ENCODE measurements at places on chromosomes 5 and 9.

DNA sequence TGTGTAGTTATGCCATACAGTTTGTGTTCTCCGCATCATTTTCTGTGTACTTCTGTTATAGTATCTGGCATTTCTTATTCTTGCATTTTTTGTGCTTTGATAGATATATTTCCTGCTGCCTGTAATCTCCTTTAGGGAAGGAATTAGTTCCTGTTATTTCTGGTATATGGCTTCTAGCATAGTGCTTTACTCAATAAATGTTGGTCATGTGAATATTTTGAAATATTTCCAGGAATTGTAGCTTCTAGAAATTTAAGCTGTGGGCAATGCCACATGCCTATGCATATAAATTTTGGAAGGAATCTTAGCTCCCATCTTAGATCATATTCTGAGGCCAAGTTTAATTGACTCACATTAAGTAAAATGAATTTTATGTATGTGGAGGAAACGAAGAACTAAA, 11.5 kb upstream of the PRRC1 start:
- no peak for DNase-seq

GRCh38 chr9:132945186-132946130, 1.0 kb upstream of the TSC1 start:
- DNase-seq = no peak

DNA sequence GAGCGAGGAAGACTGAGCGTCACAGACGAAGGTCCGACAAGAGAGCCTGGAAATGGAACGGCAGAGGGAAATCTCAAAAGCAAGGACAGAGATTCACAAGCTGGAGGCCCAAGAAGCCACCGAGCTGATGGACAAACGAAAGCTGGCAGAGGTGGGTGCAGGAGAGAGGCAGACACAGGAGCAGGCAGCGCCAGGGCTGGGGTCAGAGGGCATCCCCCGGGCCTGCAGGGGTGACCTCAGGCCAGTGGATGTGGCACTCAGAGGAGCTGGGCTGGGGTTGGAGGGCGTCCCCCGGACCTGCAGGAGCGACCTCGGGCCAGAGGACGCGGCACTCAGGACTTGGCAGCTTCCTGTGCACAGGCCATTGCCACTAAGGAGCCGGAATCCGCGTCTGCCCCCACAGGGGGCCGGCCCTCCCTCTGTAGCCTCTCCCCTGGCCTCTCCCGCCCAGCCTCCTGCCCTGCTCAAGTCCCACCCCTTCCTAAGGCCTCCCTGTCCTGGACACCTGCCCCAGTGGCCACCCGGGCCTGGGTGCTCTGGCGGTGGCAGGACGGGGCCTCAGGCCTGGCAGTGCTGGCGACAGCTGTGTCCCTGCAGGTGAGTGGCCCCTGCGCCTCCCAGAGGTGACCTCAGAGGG, 40.4 kb downstream of the EXD3 start:
- peak; percentile 59 for DNase-seq

DNA sequence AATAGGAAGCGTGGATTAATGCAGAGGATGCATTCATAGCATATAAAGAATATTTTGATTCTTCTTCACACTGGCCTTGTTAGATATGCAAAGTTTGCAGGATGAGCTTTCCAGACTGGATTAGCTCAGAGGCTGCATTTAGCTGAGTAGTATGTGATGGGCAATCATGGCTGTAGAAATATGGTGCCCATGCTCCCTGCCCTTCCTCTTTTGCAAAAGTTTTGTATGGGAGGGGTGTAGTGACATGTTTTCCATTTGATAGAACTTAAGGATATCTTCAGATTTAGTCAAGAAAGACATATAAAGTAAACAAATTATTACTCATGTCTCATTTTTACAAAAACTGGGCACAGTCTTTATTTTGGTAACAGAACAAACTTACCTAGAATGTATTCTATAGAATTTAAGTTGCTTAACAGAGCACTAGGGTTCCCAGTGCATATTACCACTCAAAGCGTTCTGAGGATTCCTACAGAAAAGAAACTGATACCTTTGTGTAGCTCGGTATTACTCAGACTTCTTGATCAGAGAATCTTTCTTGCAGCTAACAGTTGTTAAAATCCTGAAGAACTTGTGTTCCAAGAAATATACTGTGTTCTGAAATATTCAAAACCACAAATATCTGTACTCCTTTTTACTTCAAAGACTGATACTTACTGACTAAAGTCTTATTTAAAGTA, 9.8 kb downstream of the GTF3C4 start:
- DNase-seq = no peak

- DNase-seq = no peak
Observed at GRCh38 chr9:8484597-8485191, 685.1 kb upstream of the DMAC1 start.

DNA sequence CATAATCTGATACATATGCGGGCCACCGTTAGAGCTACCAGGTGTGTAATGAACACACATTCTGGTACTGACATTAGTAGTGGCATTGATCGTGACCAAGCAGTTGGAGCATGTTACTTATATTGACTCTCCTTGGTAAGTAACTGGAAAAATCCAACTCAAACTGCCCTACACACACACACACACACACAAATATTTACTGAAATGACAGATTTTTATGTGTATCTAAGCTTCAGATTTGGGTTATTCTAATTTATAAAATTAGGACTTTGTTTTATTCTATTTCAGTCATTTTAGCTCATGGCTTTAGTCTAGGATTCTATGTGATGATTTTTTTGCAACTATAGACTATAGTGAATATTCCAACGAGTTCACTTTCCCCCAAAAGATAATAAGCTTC, 1280.2 kb upstream of the ACO1 start:
- DNase-seq = no peak

DNA sequence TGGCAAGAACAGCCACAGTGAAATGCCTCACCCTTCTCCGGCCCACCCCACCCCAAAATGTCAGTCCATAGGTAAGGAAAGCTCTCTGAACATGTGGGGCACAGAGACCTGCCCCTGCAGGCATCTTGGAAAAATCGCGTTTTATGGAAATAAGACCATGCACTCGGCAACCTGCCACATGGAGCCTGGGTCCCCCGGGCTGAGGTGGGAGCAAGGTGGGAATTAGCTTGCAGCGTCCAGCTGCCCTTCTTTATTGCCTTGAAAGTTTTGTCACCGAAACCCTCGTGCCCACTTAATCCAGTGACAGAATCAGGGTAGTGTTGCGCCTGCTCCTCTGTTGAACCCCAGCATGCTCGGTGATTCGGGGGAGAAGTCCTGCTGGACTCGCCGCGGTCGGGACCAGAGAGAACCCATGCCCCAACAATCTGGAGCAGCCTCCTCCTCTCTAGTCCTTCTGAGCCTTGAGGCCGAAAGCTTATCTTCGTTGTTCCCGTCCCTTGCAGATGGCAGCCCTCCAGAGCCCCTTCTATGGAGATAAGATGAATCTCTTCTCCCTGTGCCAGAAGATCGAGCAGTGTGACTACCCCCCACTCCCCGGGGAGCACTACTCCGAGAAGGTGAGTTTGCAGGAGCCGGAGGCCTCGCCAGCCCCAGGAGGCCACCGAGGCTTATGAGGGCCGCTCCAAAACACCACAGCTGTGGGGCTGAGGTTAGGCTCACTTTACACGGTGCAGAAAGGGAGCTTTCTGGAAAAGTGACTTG, 67.9 kb downstream of the PSMB7 start:
- no peak for DNase-seq

GRCh38 chr9:36162211-36162738, 6.9 kb upstream of the CCIN start:
- no peak for DNase-seq

DNA sequence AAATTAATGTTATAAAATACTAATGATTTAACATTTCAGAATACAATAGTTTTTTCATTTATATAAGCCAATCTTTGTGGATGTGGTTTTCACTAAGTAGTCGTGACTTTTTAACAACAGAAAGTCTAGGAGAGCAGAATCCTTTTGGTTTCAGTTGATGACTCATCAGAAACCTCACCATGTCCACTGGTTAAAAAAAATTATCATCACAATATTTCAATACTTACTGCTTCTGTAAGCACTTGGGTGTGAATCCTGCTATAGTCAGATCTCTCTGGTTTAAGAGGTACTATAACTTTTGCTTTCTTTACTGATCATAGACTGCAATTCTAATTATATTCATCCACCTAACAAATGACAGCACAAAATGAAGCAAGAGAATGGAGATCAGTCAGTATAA, 77.2 kb downstream of the MRPS30 start:
- DNase-seq = no peak

GRCh38 chr9:96553070-96553469, 66.6 kb downstream of the CDC14B start:
- no peak for DNase-seq

- no peak for DNase-seq
Observed at GRCh38 chr5:139403418-139403786, 487 bp downstream of the SPATA24 start.

GRCh38 chr5:60993875-60994571, 49.0 kb downstream of the NDUFAF2 start:
- DNase-seq = no peak

DNA sequence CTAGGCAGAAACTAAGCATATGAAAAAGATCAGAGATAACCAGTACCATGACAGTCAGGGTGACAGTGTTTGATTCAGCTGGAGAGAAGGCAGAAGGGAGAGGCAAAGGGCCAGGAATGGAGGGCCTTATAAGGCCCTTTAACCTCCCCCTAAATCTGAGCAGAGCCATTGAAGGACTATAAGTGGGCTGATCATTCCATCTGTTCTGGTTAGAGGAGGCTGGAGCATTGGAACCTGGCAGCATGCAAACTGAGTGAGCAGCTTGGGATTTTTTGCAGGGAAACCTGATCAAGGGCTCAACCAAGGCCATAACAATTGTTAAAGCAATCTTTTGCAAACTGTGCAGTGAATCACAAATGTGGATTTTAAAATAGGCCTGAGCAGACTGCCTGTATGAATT, 174.5 kb upstream of the DAP start:
- DNase-seq = no peak

GRCh38 chr5:54807421-54807820, 178.0 kb downstream of the ESM1 start:
- DNase-seq = no peak

GRCh38 chr5:57416278-57416994, 66.2 kb downstream of the ACTBL2 start:
- no peak for DNase-seq

GRCh38 chr9:22108581-22109370, 99.7 kb upstream of the CDKN2B start:
- DNase-seq = no peak

DNA sequence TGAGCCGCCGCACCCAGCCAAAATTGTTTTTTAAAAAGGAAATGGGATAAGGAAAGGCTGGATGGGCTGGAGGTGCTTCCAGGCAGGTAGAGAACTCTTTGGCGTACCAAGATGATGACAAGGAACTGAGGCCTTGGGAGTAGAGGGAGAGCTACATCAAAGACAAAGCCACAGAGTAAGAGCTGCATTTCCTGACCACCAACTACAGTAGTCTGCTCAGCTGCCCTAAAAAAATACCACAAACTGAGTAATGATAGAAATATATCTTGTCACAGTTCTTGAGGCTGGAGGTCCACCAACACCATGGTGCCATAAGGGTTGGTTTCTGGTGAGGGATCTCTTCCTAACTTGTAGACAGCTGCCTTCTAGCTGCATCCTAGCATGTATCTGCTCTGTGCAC, 8.2 kb downstream of the OR1K1 start:
- no peak for DNase-seq

DNA sequence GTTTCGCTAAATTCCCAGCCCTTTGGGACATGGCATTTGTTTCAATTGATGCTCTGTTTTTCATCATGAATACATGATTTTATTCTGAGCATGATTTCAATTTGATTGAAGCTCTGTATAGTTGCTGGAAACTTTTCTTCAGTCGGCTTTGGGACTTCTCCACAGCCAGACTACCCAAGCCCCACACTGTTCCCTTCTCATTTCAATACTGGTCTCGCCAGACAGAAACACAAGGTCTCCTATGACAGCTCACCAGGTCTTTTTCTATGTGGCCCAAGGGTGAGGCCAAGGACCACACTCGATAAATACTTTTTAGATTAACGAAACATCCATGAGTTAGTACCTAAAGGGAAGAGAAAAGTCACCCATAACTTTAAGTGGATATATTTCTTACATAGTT, 132.2 kb downstream of the ARL15 start:
- DNase-seq = no peak

GRCh38 chr5:170206216-170206615, 26.6 kb upstream of the C5orf58 start:
- DNase-seq = no peak

- DNase-seq = no peak
Observed at GRCh38 chr5:67969631-67970030, 245.9 kb upstream of the PIK3R1 start.

DNA sequence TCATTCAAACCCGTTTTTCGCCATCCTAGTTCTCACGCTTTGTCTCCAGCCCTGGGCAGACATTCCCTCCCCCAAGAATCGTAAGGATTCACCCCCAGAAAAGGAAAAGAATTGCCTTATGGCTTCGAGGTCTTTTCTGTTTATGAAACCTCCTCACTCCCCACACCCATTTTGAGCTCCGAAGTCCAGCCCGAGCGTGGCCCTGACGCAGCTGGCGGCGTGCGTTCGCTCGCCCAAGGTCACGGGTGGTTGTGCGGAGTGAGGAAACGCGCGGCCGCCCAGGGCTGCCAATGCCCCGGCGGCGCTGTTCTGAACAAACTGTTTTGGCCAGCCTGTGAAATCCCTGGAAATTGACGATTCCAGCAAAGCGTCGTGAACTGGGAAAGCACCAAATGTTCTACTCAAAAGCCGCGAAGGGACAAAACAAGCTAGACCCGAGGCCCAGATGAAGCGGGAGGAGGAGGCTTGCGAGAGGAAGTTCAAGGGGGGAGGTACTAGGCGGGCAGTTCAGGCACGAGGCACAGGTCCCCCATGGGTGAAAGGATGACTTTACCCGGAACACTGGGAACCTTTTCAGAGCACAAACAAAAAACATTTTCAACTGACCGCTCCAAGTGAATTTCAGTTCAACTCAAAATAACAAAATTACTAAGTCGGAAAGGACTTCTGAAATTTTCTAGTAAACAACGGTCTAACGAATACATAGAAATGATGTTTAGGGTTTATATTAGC, 683 bp upstream of the ZFAND5 start:
- DNase-seq = peak; percentile 74

DNA sequence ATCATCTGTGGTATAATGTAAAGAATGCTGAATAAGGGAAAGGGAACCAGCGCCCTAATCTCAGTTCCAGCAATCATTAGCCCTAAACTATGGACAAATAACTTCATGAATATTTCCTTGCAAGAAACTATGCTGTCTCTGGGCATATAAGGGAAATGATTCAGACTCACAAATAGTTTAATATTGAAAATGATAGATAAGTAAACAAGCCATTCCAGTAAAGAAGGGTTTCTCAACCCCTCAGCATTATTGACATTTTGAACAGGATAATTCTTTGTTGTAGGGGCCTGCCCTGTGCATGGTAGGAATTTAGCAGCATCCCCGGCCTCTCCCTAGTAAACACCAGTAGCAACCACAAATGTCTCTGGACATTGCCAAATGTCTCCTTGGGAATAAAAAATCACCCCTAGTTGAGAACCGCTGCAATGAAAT, 23.8 kb downstream of the C5 start:
- DNase-seq = no peak

DNA sequence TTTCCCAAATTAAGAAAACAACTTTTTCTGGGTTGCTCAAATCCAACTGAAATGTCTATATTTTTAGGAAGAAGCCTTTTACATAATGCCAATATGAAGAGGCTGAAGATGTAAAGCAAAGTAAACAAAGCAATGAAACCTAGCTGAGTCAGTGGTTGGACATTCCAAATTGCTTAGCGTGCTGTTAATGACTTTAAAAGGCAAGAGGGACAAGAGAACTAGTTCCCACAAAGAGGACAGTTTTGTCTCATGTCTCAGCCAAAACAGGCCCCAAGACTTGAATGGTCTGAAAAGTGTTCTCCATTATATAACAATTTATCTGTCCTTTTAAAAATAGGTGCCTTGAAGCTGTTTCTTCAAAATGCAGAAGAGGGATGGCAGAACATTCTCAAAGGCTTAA, 407.0 kb downstream of the ENC1 start:
- no peak for DNase-seq
